ENCODE measurements at places on chromosomes 3 and 15. TPM values are rescaled to one million over a fixed set of nuclear protein-coding genes. Genes with fewer than 3 reads are reported as not detected.

GRCh38 chr3:162269636-162270458 lies 773.2 kb downstream of the OTOL1 start:
- DNase-seq = no peak

GRCh38 chr3:26967501-26967900 lies 344.9 kb downstream of the LRRC3B start:
- no peak for DNase-seq

Gene CISH
- 8.5 TPM for total RNA-seq

DNA sequence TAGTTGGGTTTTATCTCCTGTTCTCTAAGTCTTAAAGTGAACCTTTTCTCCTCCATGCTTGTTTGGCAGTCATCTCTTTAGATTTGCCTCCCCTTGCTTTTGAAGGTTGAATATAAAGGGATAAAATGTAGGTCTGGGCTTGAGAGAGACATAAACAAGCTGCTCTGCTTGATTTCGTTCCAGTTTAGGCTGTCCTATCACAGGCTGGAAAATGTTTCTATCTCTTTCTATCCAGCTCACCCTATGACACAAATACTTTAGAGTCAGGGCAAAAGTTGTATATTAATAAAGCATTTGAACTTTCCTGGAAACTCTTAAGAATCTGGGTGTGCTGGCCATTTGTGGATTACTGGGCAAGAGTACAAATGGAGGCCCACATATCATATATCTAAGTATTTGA lies 29.5 kb upstream of the ZBBX start:
- DNase-seq = no peak

- no peak for DNase-seq
These were observed 560.5 kb downstream of the NR2F2 start for GRCh38 chr15:96891046-96891445.

Gene ITIH4
- 4,358 TPM for total RNA-seq

Gene TYRO3
- total RNA-seq = 1.5 TPM

Gene SYNM
- total RNA-seq = 3.8 TPM
